ENCODE measurements at places on chromosomes 2 and 18.

DNA sequence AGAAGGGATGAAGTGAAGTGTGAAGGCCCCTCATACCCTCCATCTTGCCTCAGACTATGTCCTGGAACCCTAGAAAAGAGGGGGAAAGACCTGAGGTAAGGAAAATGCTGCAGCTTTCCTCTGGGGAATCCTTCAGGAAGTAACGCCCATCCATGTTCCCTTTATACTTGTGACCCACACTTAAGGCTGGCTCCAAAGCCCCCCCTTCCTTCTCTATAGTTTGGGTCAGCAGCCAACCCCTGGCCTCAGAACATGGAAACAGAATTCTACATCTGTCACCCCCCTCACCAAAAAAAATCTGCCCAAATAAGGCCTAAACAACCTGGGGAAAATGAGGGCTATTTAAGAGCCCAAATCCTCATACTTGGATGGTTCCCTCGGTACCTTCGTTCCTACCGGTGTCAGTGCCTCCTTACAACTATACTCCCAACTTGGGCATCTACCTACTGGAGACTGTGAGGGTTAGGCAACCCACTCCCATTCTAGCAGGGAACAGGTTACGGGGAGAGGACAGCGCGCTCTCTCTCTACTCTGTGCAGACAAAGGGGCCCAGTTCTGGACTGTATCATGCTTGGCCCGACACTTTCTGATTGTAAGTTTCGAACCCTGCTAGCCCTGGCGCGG lies 689 bp downstream of the OST4 start:
- DNase-seq, result no peak

DNA sequence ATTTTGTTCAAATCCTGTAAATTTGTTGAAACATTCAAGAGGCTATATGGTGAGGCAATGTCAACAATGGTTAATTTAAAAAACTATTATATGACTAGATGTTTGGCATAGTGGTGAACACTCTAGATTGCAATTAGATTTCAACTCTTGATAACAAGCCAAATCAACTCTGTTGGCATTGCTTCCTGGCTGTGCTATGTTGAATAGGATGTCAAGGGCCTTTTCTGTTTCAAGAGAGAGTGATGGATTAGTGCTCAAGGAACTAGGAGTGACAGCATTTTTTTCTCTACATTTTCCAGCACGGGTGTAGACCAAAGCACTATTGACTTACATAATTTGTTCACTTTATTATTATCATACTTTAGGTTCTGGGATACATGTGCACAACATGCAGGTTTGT lies 172.4 kb upstream of the KCNH7 start:
- DNase-seq, result no peak

GRCh38 chr2:45869165-45869501 lies 217.7 kb downstream of the PRKCE start:
- no peak for DNase-seq

DNA sequence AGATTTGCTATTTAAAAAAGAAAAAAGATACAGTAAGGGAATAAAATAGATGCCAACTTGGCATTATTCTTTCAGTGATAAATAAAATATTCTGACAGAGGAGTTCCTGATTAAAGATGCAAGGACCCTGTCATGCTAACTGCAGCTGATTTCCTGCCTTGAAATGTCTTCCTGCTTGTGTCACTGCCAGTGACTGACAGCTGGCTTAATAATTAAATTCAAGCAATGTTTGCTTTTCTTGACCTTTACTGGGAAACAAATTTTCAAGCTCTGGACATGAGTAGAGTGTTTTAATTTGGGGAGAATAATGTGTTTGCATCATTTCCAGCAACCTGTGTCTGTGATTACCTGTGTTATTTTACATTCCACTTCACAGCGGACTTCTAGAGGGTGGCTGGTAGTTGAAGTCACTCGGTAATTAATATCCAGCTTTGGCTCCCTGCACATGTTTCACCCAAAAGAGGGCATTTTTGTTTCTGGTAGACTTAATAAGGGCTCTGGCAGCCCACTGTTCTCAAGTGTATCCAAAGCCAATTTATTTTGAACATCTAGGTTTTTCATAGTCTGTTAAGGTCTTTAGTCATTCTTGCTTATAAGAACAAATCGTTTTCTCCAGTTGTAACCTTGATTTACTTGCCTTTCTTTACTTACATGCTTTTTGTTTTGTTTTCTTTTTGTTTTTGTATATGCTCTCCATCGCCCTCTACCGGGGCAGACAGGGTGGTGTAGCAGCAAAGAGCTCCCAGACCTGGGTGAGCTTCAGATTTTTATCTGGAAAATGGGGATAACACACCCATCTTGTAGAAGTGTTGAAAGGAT lies 48.5 kb upstream of the PROKR1 start:
- DNase-seq, result peak; percentile 45

- DNase-seq, result no peak
These were observed 343.1 kb downstream of the CBLN2 start for GRCh38 chr18:72201032-72201431.

DNA sequence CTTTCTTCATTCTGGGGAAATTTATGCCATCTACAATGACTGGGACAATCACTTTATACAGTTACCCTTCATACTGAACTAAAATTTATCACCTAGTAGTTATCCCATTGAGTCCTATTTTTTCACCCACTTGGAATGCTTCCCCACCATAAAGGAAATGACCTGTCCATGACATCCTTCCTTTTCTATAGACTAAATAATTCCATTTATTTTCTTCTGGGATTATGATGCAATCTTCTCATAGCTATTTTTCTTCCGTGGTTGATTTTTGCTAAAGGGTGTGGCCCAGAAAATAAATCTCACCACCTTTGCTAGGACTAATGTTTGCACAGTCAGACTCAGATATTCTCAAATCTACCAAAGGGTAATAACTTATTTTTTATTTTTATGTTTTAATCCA lies 186.1 kb upstream of the NRXN1 start:
- no peak for DNase-seq

DNA sequence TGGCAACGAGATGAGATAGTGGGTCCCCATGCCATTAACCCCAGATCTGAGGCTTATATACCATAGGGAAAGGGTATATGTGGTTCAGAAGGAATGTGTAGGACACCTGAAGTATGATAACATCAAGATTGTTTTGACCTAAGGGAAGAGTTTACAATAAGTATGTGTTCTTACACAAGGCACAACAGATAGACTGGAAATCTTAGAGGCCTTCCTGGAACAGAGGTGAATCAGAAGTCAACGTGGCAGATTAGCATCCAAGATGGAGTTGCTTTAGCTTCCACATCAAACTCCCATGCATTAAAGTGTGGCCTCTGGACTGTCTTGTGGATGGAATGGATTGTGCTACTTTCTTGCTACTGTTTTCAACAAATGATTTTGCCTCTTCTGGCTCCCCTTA lies 116.6 kb upstream of the NT5C1B start:
- no peak for DNase-seq

GRCh38 chr2:96867756-96868554 lies 1.9 kb downstream of the SEMA4C start:
- DNase-seq, result no peak

- DNase-seq, result no peak
These were observed 63.3 kb downstream of the DNAJC10 start for GRCh38 chr2:182779323-182779722.

- DNase-seq, result no peak
These were observed 12.6 kb downstream of the GPR35 start for GRCh38 chr2:240637901-240638345.

DNA sequence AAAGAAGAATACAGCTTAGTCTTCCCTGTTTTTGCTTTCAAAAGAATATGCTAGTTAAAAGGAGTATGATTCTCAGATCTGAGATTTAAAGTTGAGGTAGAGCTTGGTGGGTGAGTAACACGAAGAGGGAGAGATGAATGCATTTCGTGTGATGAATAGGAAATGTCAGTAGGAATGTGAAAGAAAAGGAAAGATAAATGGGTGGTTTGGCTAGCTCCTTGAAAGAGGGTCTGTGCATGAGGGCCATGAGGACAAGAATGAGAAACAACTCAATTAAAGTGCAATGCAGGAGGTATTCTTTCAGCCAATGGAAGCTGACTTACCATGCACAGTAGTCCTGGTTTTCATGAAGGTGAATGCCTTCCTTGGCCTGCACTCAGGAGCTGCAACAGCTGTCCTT lies 248.2 kb downstream of the HNMT start:
- no peak for DNase-seq

DNA sequence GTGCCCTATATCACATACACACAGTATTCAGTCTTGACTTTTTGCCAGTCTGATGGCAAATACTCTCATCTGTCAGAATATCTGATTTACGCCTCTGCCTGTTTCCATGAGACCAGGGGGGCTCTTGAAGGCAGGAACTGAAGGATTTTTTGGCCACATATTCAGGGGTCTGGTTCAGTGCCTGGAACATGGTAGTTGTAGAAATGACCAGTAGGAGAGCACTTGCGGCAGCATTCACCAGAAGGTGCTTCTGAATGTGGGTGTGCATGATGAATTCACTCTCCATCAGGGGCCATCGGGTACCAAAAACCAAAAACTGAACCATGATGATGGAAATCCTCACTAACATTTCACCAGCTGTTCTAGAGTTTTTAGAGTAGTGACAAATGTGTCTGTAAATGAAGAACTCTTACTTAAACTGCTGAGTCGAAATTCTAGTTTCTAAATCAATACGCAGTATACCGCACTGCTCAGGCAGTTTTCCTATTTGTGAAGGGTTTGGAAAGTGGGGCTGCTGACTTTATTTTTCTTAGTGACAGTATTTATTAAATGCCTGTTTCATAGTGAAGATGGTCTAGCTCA lies 54.6 kb downstream of the MERTK start:
- no peak for DNase-seq

DNA sequence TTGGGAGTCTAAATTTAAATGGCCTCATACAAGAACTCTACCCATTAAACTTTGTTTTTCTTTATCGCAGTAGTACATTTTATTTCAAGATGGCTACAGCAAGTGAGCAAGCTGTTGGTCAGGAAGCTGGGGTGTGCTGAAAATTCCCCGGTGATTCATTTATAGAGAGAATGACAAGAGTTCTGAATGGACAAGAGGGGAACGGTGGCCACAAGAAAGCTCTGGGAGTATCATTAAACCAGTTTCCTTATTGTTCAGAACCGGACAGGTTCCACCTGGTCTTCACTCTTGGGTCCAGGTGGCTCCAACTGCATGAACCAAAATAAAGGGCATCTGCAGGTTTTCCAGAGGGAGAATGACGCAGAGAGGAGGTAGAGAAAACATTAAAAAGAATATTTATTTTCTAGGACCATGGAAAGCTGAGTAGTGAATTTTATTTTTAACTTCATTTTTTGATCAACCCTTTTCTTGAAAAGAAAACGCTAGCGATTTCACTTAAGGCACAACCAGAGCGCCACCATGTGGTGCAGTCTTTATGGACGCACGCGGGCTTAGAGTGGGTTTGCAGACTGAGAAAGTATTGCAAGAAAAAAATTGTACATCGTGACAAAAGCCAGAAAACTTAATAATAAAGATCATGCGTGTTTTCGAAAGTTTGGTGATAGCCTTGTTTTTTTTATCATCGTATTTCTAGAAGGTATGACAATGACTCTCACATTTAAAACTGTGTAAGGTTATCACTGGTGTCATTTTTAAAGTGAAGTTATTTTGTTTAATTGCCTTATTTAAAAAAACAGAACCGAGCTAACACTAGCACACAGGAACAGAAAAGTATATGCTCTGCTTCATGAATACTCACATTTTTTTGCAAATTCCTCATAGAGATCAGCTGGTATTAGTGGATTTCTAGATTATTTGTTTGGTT lies 97.9 kb upstream of the NOL4 start:
- DNase-seq, result no peak

- DNase-seq, result no peak
These were observed 94.5 kb downstream of the SNTG2 start for GRCh38 chr2:1045109-1045508.

GRCh38 chr2:13572466-13572865 lies 855.7 kb downstream of the TRIB2 start:
- no peak for DNase-seq

GRCh38 chr2:38737925-38738324 lies 13.2 kb downstream of the SRSF7 start:
- DNase-seq, result no peak

GRCh38 chr2:33184041-33184440 lies 237.3 kb downstream of the LTBP1 start:
- DNase-seq, result no peak

GRCh38 chr2:172293952-172294351 lies 133.4 kb upstream of the ITGA6 start:
- DNase-seq, result no peak

DNA sequence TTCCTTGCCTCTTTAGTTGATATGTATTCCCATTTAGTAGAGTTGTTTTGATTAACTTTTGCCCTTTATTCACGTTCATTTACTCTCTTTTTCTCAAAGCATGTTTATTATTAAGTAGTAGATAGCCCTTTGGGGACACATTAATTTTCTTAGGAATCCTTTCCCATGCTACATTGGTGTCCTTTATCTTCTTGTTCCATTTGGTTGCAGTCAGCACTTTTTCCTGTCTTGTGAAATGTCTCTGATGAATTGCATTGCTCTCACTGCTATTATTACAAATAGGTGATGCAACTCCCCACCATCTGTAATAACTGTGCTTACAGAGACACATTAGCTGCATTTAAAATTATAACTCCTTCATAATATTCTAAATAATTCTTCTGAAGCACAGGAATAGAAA lies 428.5 kb upstream of the CNTNAP5 start:
- DNase-seq, result no peak

DNA sequence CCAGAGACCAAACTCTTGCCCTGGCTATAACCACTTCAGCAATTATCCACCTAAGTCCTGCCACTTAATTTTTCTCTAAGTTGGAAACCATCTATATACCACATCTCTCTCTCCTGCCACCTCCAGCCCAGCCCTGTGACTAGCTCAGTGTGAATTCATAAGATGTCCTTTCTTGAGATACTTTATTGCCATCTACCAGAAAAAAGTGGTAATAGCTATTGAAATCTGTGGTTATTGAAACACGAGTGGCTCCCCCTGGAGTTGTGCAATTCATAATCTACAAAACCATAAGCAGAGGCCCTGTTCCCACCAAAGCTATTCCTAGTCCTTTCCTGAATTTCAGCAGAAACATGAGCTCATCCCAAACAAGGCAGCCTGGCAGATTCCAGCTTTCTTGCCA lies 324.0 kb downstream of the TXNL1 start:
- DNase-seq, result no peak

GRCh38 chr2:220175967-220176366 lies 548.5 kb downstream of the SLC4A3 start:
- DNase-seq, result no peak

DNA sequence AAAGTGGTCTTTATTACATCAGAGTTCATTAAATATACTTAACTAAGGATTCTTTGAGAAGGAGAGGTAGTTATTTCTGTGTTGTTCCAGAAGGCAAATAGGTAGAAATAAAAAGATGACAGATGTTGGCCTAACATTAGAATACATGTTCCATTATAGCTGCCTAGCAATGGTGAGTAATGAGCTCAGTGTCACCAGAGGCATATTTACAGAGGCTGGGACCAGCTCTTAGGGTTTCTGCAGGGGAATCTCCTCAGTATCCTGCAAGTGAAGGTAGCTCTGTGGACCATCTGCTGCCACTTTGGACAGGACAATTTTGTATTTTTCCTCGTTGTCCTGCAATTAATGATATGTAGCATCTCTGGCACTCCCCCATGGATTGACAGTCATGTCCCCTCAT lies 416.0 kb downstream of the THSD7B start:
- no peak for DNase-seq
